ENCODE measurements at places on chromosomes 13 and 19.
A peak's percentile ranks its signal among the peaks of the same experiment; 100 is the strongest.

- no peak for DNase-seq
These were observed 13.4 kb upstream of the C19orf33 start for GRCh38 chr19:38290631-38291147.

DNA sequence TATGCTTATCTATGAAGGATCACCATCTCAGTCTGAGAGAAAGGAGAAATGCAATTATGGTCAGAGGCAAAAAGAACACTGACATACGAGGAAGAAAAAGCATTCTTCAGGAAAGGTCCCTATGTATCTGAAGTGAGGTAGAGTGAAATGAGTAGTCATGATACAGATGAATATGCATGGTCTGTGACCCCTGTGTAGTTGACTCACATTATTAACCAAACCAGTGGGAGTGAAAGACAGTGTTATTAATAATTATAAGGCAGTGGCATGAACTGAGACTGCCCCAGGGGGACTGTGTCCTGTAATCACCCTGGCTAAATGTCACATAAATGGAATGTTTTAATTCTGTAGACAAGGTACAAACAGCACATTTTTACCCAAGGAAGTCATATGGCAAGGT is 1320.2 kb upstream of the PCDH9 start:
- no peak for DNase-seq

DNA sequence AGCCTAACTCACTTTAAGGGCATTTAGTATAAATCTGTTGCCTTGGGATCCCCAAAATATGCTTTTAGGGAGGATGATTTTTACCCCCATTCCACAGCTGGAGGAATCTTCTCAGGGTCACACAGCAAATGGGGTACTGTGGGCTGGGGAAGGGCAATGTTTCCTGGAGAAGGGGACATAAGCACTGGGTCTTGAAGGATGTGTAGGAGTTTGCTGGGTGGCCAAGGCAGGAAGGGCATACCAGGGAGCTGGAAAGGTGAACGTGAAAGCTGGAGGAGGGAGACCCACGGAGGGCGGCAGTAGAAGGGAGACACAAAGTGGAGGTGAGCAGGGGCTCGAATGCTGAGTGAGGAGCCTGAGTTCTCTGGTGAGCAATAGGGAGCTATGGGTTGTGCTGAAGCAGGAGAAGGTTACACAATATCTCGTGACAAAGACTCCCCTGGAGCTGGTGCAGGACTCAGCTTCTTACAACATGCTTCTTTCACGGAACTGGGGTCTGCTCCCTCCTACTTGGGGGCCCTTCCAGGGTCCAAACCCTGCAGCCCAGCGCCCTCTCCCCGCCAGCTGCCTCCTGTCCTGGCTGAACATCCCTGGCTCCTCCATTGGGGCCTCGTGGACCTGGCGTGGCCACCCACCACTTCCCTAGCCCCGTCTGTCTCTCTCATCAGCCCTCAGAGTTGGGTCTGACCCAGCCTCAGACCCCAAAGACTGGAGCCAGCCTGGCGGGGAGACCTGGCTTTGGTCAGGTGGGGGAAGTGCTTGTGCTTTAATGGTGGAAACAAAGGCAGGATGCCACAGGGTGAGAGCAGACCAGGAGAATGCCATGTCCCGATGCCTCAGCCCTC is 11.1 kb downstream of the CILP2 start:
- DNase-seq, result no peak

DNA sequence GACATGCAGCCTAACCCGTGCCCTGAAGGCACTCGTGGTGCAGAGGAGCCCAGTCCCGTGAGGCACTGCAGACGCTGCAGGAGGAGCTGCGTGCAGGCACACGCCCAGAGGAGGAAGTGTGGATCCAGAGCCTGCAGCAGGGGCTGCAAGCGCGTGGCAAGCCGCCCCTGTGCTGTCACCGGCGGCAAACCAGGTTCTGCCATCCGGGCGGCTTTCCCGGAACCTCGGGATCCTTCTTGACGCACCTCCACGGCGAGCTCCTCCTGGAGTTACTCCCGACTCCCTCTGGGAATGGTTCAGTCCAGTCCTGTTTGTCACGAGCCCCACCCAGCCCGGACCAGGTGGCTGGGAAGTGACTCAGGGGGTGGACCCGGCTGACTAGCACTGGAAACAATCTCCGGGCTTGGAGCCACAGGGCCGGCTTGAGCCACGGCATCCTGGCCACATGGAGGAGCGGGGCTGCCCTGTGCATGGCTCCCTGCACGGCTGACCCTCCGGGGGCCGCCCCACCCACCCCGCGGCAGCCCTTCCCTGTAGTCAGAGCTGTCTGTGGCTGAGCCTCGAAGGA is 10.2 kb downstream of the DPP9 start:
- no peak for DNase-seq

DNA sequence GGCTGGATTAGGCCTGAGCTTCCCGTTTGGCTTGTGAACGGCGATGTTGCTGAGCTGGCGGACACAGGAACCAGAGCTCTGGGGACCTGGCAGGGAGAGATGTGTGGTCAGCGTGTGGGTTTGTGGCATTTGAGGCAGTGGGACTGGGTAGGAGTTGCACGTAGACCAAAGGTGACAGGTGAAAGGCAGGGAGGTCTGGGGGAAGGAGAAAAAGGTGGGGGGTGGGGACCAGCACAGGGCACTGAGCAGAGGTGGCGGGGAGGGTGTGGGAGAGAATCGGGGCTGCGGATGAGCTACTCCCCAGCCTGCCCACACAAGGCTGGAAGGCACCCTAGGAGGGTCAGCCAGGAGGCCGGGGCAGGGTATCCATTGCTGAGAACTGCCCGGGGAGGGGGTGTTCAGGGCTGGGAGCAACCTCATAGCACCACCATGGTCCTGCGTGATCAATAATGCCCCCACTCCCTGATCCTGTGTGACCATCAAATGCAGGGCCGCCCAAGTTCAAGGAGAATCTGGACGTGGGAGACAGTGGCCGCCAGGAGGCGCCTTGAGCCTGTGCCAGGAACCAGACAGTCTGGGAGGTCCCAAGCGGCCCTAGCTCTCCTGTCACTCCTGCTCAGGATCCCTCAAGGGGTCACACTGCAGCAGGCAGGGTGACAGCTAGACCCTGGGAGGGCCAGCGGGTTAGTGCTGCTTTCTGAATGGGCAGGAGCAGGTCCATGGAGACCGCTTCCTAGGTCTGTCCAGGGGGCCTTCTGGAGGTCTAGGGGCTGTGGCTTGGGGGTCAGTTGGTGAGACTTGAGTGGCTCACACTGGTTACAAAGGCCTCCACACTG is 12.8 kb upstream of the SELENOW start:
- DNase-seq, result no peak

DNA sequence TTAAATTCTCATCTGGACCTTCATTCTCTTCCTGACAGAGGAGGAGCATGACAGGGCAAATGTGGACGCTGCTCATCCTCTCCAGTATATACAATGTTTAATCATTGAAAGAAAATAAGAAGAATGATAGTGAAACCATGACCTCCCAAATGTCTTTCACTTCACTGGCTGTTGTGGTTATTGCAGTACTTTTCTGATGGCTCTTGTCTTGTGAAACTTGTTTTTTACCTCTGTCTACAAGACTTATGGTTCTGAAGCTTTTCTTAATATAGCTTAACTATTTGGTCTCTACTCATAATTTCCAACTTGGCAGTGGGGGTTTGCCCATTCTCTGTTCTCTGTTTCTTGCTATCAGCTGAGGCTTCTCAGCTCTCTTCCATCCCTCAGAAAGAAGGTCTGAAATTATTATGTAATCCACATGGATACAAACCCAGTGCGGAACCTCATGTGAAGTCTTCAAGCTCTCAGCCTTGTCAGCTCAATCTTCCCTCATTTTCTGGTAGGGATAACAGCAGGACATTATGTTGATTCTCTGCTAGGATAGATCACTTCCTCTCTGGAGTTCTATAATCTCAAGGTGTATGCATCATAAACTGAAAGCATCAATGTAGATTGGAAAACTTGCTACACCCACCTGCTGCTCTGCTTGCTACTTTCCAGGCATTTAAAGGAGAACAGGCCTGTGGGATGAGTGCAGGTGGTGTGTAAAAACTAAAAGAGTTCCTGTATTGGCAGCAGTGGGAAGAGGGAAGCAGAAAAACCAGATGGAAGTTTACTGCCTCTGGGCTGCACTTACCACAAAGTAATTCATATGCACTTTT is 250.3 kb upstream of the HTR2A start:
- DNase-seq, result no peak

DNA sequence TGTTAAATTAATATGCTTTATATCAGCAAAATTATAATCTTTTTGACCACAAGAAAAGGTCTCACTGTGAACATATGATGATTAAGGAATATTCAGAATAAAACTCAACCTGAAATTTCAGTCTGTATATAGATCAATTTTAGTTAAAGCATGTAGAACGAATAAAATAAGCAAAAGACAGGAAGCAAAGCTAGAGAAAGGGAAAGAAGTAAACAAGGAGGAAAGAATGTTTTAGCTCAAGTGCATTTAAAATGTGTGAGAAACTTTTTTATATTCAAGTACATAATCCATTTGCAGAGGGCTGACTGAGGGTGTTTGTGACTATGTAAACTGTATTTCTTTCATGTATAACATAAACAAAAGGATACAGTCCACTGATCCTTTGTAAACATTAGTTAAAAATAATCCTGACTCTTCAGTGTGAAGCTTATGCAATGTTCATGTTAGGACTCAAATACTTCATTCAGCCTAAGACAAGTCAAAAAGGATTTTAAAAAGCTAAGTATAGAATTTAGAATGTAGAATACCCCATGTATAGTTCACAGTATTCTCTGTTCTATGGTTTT is 472.1 kb downstream of the DIAPH3 start:
- no peak for DNase-seq

GRCh38 chr19:19106056-19106551 is 32.2 kb downstream of the TMEM161A start:
- no peak for DNase-seq

DNA sequence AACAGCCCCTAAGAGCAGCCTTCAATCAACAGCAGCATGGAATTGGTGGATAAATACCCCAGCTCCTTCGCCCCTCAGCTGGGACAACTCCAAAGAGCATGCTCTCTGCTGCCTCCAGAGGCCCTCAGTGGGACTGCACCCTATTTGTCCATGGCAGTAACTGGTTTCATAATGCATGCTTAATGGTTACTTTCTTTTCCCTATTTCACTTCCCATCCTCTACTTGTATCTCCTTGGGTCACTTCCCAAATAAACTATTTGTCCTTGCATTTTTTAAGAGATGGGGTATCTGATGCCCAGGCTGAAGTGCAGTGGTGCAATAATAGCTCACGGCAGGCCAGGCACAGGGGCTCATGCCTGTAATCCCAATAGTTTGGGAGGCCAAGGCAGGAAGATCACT is 13.5 kb upstream of the TPM4 start:
- peak; percentile 58 for DNase-seq

DNA sequence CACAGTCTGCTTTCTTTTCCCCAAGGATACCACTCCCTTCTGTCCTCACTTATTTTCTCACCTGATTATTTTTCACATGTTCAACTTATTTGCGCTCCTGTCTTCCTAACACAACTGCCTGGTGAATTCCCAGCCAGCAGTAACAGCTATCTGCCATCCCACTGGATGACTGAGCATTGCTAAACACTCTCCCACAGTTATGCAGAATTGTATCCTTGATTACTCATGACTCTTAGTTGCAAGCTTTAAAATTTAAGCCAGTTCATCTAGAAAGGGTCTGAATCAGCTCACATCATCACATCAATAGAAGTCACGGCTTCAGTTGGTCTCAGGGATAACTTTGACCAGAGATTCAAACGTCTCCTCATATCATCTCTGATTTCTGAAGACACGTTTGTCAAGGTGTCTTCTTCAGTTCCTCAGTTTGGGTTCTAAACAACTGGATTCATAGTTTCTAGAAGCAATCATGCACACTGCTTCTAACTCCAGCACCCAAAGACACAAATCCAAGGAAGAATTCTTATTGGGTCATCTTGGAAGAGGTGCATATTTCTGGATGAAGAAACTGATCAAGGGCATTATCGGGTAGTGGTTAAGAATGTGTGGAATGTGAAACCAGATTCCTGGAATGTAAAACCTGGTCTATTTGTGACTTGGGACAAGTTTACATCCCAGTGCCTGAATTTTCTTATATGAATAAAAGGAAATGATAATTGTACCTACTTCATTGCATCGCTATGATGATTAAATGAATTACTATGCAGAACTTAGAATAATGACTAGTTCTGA is 13.9 kb upstream of the DACH1 start:
- no peak for DNase-seq

DNA sequence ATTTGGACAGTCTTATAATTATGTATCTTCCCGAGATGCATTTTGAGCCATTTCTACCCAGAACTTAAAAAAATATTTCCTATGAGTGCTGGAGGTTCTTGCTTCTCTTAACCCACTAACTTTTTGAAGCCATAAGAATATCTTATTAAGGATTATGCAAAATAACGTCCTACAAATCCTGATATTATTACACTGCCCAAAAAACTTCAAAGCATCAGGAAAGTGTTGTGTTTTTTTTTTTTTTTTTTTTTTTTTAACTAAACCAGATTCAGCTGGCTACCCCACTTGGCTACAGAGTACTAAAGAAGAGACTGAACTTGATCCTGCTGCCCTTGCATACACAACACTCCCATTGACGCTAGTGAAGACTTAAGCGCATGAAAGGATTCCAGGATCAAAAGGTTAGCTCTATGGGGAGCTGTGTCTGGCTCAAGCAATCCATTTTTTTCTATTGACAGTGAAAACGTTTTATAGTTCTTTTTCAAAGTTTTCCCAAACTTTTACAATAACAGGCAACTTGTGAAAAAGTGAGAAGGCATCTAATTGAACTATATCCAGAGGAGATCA is 141.4 kb downstream of the KCNRG start:
- no peak for DNase-seq

- DNase-seq, result no peak
These were observed 18.9 kb upstream of the EPHX3 start for GRCh38 chr19:15251010-15251748.

GRCh38 chr19:1237027-1237659 is 662 bp downstream of the CBARP start:
- no peak for DNase-seq

DNA sequence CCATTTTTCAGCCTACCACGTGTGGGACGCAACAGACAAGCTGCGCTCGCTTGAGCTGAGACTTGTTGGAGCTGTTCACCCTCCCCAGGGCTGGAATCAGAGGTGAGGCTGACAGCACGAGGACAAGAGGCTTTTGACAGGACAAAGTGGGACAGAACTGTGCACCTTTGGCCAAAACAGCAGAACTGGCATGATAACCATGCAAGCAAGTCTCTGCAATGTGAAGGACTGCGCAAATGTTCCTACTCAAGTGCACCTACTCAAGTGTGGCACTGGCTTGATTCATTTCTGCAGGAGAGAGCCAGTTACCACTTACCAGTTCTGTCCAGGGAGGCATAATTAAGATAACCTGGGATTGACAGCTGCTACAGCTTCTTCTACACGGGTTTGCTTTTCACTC is 62.2 kb upstream of the TM9SF2 start:
- DNase-seq, result no peak

DNA sequence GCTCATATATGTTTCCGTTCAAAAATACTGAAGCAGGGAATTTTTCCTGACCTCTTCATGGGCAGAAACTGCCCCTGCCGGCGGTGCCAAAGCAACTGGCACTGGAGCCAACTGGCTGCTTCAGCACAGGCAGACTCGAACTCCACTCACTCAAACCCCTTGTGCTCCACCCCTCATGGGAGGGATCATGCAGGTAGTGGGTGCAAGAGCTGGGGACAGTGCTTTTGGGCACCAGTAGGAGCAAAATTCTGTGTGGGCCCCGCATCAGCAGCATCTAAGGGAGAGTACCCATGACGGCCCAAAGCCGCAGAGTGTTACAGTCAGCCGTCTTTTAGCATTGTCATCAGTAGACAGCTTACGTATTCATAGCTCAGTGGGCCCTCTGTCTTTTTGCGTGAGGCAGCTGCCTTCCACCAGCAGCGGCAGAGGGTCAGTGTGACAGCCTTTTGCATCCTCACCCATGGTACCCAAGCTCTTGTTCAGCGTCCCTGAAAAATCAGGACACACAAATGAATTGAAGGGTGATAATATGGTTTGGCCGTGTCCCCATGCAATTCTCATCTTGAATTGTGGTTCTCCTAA is 393.8 kb downstream of the SLITRK6 start:
- DNase-seq, result no peak
